Chondrocyte (in vitro differentiated cells): ENCODE measurements at places on chromosomes 1 and 21. TPM values are rescaled to one million over a fixed set of nuclear protein-coding genes. Genes with fewer than 3 reads are reported as not detected.

Gene SLC30A7
- 46.1 to 49.5 TPM (median 46.2 TPM) in 3 replicates for total RNA-seq

Gene NMNAT2
- total RNA-seq: 3.0 to 5.5 TPM (median 4.9 TPM) in 3 replicates

Gene WNT9A
- total RNA-seq: 2.5 to 4.2 TPM (median 2.7 TPM) in 3 replicates

Gene TCP10L
- total RNA-seq: 0.31 to 0.70 TPM (median 0.40 TPM) in 3 replicates

DNA sequence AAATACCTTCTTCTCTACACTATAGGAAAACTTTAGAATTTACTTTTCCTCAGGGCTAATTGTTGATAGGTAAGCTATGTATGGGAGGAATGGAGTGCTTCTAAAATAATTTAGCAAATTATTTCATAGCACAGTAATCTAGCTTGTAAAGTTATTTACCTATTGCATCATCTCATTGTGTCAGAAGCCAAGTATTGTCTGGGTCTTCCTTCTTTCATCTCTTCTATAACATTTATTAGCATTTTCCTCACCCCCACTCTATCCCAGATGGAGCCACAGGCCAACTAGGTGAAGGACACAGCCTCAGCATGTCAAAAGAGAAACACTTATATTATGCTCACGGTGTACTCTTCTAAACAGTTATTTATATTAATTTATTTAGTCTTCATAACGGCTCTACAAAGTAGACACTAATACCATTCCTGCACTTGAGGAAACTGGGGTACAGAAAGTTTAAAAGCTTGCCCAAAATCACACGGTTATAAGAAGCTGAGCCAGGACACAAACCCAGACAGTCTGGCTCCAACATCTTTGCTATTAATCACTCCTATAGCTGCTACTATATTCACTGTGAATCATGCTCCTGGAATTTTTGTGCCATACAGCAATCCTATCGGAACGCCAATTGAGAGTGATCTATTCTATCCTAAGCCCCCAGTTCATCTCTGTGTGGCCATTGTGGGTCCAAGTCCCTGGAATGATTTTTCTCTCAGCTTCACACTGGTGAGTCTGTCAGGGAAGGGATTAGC lies 43.1 kb downstream of the OR10J5 start:
- peaks cover 7% of the 10 kb centered on the region for H3K4me1 ChIP-seq
- peak overlapping the region; percentile 75 for H3K27ac ChIP-seq
- no peaks in the 10 kb centered on the region for H3K36me3 ChIP-seq
- DNase-seq: no peak
- no peaks in the 10 kb centered on the region for H3K27me3 ChIP-seq

DNA sequence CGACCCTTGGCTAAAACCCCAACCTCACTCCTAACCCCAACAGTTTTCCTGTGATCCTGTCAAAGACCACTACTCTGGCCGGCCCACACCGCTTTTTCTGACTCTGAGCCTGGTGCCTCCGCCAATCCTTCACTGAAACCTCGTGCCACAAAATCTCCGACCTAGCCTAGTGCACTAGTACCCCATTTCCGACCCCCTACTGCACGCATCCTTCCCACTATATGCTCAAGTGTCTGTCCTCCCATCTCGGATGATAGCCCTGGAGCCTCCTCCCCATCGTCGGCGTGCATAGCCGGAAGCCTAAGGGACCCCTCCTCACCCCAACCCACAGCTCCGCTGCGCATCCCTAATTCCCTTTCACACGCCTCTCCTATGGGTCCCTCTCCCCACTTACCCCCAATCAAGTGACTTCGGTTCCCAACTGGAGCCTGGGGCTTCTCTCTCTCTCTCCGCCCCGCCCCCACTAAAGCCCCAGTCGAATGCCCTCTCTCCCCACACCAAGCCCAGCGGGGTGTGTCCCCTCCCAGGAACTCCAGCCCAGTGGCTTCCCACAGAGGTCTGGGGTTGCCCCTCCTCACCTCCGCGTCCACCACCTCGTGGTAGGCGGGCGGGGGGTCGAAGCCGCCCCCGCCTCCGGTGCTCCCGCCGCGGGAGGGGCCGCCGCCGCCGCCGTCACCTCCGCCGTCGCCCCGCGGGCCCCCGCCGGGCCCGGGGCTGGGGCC lies 791 bp downstream of the USP24 start:
- peak overlapping the region; percentile 94 for H3K4me3 ChIP-seq
- peak overlapping the region; percentile 84 for H3K27ac ChIP-seq
- H3K36me3 ChIP-seq: no peaks in the 10 kb centered on the region
- no peaks in the 10 kb centered on the region for H3K27me3 ChIP-seq

DNA sequence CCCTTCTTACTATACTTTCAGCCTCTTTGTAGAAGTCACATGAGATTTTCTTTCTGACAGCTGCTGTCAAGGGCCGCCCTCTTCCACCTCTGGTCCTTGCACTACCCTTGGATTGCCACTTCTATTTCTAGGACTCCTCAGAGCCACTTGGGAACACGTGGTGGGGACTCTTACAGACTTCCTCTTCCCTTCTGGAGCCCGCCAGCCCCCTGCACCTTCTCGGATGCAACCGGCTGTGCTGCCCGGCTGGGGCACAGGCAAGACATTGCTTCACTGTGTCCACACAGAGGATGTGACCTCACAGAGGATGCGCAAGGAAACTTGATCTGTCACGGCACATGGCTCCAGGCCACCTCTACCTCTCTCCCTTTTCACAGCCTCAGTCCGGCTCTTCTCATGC lies 2.4 kb upstream of the IKBKE start:
- H3K27ac ChIP-seq: no peak overlapping the region
- peaks cover 6% of the 10 kb centered on the region for H3K36me3 ChIP-seq
- no peak for DNase-seq
- peaks cover 55% of the 10 kb centered on the region for H3K4me1 ChIP-seq
- H3K4me3 ChIP-seq: no peak overlapping the region

- no peak for DNase-seq
- H3K4me1 ChIP-seq: peaks cover 55% of the 10 kb centered on the region
- H3K36me3 ChIP-seq: peaks cover 7% of the 10 kb centered on the region
- H3K4me3 ChIP-seq: no peak overlapping the region
Observed at GRCh38 chr1:22498463-22498862, 46.8 kb downstream of the ZBTB40 start.

- no peaks in the 10 kb centered on the region for H3K27me3 ChIP-seq
- H3K36me3 ChIP-seq: peaks cover 20% of the 10 kb centered on the region
- no peak overlapping the region for H3K27ac ChIP-seq
- no peak for DNase-seq
- H3K4me3 ChIP-seq: no peak overlapping the region
- H3K4me1 ChIP-seq: no peaks in the 10 kb centered on the region
Observed at GRCh38 chr1:100080331-100080730, 52.4 kb downstream of the SASS6 start.

- H3K36me3 ChIP-seq: no peaks in the 10 kb centered on the region
- no peaks in the 10 kb centered on the region for H3K4me1 ChIP-seq
- H3K27me3 ChIP-seq: peaks cover 3% of the 10 kb centered on the region
- no peak overlapping the region for H3K27ac ChIP-seq
Observed at GRCh38 chr1:95537176-95537575, 303.2 kb downstream of the RWDD3 start.

DNA sequence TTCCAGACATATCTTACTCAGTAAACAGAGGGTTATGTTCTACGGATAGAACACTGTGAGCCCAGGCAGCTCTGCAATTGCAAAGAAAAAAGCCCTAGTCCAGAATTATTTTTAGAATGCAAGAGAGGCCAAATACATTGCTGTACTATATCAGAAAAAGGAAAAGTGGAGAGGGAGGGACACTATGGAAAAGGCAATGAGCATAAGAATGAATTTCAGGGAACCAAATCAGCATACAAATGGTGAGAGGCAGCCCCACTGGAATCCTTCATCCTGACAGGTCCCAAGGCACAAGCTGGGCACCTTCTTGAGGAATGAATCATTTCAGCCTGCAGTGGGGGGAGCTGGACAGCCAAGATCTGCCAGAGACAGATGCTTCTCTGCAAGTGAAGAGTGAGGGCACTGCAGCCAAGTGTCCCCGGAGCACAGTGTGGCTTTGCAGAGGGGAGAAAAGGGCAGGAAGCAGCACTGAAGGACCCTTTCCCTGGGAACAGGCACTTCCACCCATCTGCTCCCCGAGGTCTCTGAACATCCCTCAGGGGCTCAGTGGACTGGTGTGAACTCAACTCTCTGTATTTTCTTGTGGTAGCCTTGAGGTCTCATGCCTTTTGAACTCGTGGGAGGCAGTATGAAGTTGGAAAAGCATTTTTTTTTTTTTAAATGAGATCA lies 115.6 kb downstream of the XCL2 start:
- no peaks in the 10 kb centered on the region for H3K36me3 ChIP-seq
- H3K27me3 ChIP-seq: peaks cover 1% of the 10 kb centered on the region
- DNase-seq: no peak
- H3K27ac ChIP-seq: peak overlapping the region; percentile 42
- peaks cover 7% of the 10 kb centered on the region for H3K4me1 ChIP-seq

DNA sequence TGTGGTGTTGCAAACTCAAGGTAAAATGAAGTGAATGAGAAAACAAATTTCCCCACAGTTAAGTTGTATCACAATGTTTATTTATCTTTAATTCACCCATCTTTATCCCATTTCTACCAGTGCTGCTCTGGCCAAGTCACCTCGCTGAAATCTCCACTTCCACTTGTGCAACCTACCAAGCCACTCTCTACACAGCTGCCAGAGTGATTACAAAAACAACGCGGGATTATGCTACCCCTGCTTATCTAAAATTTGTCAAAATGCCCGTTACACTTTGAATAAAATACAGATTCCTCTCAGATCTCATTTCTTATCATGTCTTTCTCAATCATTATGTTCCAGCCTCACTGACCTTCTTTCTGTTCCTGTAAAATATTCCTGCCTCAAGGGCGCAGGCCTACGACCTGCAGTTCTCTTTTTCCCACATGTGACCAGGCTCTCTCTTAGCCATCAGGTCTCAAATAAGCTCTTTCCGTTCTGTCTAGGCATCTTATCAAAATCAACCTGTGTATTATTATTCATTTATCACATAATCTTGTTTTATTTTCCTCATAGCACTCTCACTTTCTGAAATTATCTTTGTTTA lies 95.6 kb downstream of the NTMT2 start:
- DNase-seq: no peak
- no peak overlapping the region for H3K27ac ChIP-seq
- H3K4me1 ChIP-seq: no peaks in the 10 kb centered on the region
- no peaks in the 10 kb centered on the region for H3K36me3 ChIP-seq
- no peak overlapping the region for H3K4me3 ChIP-seq

GRCh38 chr1:113255720-113256347 lies 134.5 kb upstream of the MAGI3 start:
- H3K4me1 ChIP-seq: no peaks in the 10 kb centered on the region
- no peak for DNase-seq
- no peak overlapping the region for H3K4me3 ChIP-seq
- no peak overlapping the region for H3K27ac ChIP-seq
- H3K36me3 ChIP-seq: no peaks in the 10 kb centered on the region

DNA sequence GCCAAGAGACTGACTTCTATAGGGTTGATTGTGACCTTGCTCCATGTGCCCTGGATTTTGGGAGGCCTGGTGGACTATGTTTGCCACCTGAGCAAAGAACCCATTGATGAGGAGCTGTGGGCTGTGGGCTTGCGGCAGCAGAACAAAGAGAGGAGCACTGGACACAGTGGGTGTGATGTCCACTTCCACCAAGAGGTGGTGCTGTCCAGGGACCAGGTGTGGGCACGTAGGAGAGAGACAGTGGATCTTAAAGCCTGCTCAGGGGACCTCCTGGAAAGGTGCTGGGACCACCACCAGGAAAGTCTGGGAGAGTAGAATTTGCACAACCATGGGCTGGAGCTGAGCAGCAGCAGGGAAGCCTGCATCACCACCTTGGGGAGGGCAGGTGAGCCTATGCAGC lies 106.7 kb upstream of the ETS2 start:
- peaks cover 17% of the 10 kb centered on the region for H3K27me3 ChIP-seq
- no peak overlapping the region for H3K4me3 ChIP-seq
- H3K27ac ChIP-seq: no peak overlapping the region
- H3K4me1 ChIP-seq: peaks cover 3% of the 10 kb centered on the region

DNA sequence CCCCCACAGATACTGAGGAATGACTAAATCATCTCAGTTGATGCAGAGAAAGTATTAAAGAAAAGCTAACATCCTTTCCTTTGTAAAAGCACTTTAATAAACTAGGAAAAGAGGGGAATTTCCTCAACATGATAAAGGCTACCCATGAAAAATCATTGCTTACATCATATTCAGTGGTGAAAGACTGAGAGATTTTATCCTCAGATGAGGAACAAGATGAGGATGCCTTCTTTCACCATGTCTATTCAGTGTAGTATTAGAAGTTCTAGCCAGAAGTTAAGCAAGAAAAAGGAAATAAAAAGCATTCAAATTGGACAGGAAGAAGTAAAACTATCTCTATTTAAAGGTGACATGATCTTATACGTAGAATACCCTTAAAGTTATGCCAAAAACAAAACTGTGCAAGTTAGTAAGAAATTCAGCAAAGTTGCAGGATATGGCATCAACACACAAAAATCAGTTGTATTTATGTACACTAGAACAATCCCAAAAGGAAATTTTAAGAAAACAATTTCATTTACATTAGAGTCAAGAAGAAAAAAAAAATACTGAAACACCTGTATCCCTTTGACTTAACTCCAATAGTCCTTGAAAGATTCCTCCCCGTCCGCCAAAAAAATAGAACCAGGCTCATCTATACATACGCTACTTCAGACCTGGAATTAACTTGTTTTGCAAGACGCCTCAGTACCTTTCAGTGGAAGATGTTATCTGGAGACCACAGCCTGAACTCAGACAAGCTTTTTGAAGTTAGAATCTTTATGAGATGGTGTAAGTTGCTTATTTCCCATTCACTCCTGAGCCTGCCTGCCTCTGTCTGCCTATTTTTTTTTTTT lies 17.5 kb downstream of the ZMYM4 start:
- H3K4me1 ChIP-seq: peaks cover 34% of the 10 kb centered on the region
- no peak for DNase-seq
- H3K4me3 ChIP-seq: no peak overlapping the region
- H3K27me3 ChIP-seq: no peaks in the 10 kb centered on the region
- H3K36me3 ChIP-seq: no peaks in the 10 kb centered on the region

DNA sequence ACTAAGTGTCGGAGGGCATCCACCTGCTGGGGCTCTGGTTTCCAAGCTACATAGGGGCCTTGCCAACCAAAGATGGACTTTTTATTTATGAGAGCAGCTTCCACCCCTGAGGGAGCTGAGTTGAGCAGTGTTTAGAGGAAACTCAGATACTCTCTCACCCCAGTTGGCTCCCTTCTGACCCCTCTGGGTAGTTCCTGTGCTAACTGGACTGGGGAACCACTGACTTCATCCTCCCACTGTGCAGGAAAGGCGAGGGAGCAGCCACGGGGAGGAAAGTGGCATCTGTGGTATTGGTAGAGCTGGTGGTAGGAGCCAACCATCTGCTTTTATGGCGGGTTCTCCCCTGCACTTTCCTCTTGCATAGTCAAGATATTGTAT lies 70.4 kb downstream of the MPZL1 start:
- H3K27ac ChIP-seq: peak overlapping the region; percentile 86
- DNase-seq: no peak
- H3K4me3 ChIP-seq: no peak overlapping the region
- H3K36me3 ChIP-seq: peaks cover 29% of the 10 kb centered on the region
- peaks cover 61% of the 10 kb centered on the region for H3K4me1 ChIP-seq
